Activated CD8-positive, alpha-beta memory T cell treated with anti-CD3 and anti-CD28 coated beads for 1 hour (primary cell): ENCODE measurements at places on chromosomes 3 and 15.

DNA sequence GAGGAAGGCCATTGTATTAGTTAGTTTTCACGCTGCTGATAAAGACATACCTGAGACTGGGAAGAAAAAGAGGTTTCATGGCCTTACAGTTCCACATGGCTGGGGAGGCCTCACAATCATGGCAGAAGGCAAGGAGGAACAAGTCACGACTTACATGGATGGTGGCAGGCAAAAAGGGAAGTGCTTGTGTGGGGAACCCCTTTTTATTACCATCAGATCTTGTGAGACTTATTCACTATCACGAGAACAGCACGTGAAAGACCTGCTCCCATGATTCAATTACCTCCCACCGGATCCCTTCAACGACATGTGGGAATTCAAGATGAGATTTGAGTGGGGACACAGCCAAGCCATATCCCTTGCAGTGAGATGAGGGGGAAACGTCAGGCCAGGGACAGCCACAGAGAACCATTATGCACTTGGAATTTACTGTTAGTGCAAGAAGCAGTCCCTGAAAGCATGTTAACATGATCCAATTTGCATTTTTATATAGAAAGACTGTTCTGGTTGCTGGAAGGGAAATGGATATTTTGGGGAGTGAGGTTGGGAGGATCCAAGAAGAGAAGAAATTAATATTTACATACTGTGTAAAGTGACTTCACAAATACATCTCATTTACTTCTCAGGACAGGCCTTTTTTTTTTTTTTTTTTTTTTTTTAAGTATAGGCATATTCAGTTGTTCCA, 87.1 kb downstream of the ARNT2 start:
- no peak for DNase-seq

DNA sequence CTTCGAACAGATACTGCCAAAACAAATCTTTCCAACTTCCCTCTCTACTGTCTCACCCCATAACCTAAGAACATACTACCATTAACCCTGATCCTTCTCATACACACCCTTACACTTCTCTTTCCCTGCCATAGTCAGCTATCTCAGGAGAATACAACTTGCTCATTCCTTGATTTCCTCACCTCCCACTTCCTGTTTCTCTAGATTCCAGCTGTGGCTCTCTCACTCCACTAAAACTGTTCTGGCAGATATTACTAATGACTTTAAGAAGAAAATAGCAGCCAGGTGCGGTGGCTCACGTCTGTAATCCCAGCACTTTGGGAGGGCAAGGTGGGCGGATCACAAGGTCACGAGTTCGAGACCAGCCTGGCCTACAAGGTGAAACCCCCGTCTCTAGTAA, 4.6 kb downstream of the LSG1 start:
- no peak for DNase-seq

GRCh38 chr3:77566055-77566454, 526.2 kb downstream of the ROBO2 start:
- no peak for DNase-seq

DNA sequence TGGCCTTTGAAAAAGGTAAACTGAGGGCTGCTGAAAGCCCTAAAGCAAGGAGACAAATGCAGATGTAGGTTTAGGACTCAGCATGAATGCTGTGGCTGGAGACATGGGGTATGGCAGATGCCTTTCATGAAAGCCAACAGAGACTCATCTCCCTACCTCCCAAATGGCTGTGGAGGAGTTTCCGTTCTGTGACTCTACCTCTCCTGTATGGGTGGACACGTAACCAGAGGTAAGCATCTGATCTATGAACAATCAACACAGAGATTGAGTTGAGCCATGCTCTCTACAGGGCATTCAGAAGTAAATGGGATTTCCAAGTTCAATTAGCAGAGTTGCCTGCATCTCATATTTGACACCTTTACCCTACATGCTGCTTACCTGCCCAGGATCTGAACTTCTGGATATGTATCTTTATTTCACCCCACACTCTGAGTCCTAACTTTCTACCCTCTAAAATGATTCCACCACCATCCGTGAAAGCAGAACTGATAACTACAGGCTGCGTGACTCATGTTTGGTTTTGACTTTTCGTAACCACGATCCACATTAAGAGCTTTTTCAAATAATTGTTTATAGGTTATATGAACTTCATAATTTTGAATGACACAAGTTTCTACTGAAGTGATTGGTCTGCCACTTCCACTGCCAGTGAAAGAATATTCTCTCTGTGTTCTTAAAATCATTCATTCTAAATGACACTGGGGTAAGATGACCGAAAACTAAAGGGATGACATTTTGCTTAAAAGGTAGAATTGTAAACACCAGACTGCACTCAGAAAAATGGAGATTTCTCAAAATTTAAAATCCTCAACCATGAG, 1058.7 kb downstream of the FHIT start:
- no peak for DNase-seq

- DNase-seq, result no peak
These were observed 65.8 kb upstream of the FLNB start for GRCh38 chr3:57942388-57942787.

DNA sequence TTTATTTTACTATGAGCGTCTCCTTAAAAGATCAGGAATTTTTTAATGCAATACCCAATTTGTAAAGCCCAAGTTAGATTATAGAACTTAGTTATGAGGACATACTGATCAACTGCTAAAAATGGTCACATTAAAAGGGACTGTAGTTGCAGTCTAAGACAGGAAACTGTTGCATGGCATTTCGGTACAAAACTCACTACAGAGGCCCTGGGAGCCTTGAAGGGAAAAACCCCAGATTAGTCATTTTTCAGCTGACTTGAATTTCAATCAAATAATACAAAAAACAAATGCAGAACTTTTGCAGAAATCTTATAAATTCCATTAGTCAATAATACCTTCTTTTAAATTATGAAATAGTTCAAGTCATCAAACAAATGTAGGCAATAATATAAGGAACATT, 6.9 kb upstream of the PTX3 start:
- DNase-seq, result no peak

- DNase-seq, result peak; percentile 4
These were observed 67.1 kb upstream of the MCTP2 start for GRCh38 chr15:94164202-94164807.

DNA sequence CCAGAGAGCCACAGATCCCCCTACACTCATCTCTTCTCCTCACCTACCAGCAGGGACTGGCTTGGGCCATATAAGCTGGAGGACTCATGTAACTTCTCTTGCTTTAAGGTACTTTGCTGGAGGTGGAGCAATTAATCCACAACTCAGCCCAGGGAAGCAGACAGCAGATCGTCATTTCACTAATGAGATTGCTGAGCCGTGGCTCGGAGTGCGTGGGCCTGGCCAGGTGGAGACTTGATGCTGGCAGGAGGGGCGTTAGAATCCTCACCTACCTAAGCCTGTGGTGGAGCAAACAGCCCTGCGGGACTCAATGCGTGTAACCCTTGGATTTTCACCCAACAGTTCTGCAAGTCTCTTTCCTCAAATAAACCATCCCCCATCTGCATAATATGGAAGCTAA, 253.2 kb downstream of the RORA start:
- DNase-seq, result no peak

GRCh38 chr3:4493941-4494894, 1.1 kb downstream of the ITPR1 start:
- no peak for DNase-seq

- DNase-seq, result no peak
These were observed 253.4 kb upstream of the LRRC3B start for GRCh38 chr3:26369133-26369532.

DNA sequence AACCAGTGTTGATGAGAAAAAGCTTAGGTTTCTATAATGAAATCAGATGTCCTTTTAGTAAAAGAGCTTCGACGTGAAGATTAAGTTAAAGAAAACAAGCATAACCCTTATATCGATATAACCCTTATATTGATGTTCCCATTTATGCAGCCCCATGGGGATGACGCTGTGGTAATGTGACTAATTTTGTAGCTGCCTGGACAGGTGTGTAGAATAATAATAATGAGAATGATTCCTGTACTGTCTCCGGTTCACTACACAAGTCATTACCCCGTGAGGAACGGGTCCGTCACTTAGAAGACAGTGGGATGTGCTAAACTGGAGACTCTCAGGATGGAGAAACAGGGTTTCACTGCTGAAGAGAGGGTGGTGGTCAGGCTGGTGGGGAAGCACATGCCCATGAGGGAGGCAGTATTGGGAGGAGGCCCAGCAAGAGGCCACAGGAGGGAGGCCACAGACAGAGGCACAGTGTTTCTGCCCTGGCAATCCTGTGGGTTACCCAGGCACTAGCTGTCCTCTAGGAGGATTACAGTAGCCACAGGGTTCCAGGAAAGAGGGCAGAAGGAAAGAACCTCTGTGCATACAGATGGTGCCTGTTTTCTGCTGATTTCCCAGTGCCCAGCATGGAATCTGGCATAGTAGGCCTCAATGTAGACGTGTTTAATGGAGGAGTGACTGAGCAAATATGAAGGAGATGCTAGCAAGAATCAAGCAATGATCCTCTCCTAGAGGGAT, 191.1 kb upstream of the TSC22D2 start:
- DNase-seq, result no peak

DNA sequence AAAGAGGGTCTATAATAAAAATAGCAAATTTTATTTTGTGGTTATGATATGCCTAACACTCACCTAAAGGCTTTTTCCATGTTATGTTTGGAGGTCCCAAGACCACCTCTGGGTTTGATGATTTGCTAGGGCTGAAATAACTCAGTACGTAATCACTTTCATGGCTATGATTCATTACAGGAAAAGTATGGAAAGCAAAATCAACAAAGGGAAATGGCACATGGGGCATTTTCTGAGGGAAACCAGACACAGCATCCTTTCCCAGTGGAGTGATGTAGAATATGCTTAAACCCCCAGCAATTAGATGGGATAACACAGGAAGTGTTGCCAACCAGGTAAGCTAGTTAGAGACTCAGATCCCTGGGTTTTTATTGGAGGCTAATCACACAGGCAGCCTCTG, 701.6 kb upstream of the CBLB start:
- no peak for DNase-seq

- no peak for DNase-seq
These were observed 6.1 kb upstream of the CMTM6 start for GRCh38 chr3:32508711-32509110.

GRCh38 chr3:127535106-127535785, 55.3 kb downstream of the TPRA1 start:
- DNase-seq, result no peak

- no peak for DNase-seq
These were observed 4.1 kb downstream of the OR4F6 start for GRCh38 chr15:101807345-101807945.

DNA sequence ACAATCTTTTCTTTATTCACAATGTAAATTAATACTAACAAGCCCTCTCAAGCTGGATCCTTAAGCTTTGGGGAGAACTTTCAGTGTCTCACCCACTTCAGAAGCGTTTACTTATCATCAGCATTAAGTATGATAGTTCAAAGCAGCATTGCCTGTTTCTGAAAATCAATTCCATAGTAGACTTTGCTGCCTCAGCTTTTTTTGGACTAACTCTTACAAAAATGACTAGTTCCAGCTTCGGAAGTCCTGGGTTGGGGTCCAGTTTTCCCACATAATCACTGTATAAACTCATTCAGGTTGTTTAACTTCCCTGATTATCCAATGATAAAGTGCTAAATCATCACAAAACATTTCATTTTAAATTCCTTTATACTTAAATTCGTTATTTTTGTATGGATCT, 114.4 kb downstream of the NR2F2 start:
- DNase-seq, result no peak

GRCh38 chr15:60590935-60591495, 112.1 kb upstream of the ICE2 start:
- DNase-seq, result no peak

DNA sequence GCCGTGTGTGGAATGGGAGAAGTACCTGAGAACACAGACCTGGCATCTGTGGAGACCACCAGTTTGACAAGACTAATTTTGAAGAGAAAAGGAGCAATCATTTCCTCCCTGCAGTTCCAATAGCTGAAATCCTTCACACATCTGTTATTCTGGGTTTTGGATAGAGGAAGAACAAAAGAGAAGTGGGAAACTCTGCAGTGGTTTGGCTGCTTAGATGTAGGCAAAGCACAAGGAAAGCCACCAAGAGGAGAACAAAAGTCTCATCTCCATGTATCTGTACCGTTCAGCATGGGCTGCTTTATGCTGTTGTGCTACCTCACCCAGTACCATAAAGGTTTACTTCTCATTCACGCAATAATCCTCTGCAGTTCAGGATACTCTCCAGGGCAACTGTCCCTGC, 153.1 kb upstream of the COL8A1 start:
- no peak for DNase-seq

DNA sequence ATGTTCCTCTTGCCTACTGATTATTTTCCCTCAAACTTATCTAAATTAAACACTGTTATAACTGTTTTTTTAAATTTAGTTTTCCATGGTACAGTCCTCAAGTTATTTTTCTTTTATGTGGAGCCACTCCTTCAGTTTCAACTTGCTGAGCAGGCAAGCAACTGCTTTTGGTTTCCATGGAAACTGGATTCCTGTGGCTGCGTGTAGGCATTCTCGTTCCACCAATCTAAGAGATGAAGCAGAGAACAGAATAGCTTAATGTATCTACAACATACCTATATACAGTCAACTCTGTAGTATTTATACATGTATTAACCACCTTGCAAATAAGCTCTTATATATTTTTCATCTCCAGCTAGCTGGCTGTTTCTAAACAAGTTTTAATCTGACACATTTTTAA, 25.8 kb upstream of the ANXA2 start:
- no peak for DNase-seq

GRCh38 chr3:124965413-124965812, 30.9 kb upstream of the MUC13 start:
- DNase-seq, result no peak

GRCh38 chr15:62985768-62986167, 56.8 kb upstream of the TPM1 start:
- no peak for DNase-seq

GRCh38 chr3:24315971-24316370, 178.7 kb downstream of the THRB start:
- no peak for DNase-seq

DNA sequence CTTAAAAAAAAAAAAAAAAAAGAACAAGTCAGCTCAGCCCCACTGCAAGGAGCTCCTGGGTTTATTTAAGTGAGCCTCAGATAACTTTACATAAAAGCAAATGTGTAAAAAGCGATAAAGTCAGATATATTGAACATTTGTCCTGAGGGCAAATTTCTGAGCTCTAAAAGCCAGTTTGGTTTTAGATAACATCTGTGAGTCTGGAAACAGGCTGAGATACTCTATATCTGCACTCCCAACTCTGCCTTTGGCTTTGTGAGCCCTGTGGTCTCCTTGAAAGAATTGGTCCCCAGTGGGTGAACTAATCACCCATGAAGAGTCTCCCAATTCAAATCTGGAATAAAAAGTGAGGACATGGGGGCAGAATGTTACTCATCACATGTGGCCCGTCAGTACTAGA, 104.6 kb downstream of the APBA2 start:
- DNase-seq, result no peak

GRCh38 chr3:82596805-82597204, 835.4 kb upstream of the GBE1 start:
- DNase-seq, result no peak

DNA sequence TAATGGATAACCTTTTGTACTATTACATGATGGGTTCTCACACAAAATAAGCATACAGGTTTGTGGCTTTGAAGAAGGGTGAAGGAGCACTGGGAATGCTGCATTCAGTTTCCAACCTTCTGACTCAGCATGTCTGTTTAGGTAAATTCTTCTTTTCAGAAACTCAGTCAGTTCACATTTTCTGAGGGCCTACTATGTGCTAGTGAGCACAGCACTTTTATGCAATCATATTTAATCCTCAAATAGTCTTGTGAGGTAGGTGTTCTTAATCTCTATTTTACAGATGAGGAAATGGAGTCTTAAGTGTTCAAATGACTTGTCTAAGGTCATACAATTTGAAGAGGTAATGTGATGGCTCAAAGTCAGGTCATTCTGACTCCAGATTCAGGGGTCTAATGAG, 41.2 kb downstream of the ISL2 start:
- DNase-seq, result no peak
